ENCODE measurements at places on chromosomes 5 and 9.

DNA sequence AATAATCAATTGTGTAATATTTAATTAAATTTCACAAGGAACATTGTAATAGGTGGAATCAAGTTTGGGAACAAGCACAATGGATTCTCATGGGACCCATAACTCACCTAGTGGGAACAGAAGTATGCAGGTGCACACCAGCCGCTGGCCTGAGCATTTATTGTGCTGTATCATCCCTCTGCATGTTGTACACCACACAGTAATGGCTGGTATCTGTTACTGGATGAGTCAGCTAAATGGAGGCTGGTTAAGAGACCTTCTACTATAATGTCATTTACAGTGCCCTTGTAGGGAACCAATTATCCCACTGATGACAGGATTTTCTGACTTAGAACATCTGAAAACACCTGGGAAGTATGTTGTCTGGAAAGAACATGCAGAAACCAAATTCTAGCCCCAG, 3.2 kb upstream of the MAP3K1 start:
- DNase-seq, result no peak

DNA sequence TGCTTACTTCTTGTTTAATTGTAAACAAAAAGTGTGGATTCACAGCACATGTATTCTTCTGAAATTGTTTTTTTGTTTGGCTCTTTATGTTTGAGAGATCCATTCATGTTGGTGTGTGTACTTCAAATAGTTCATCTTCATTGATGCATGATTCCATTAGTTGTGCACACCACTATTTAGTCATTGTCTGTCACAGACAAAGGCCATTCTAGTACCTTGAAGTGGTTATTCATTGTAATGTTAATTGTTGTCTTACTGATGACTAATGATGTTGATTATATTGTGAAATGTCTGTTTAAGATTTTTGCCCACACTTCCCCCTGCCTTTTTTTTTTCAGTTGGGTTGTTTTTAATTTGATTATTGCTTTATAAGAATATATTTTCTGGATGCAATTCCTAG, 391.3 kb downstream of the DIRAS2 start:
- no peak for DNase-seq

GRCh38 chr5:107696498-107696897, 25.8 kb upstream of the EFNA5 start:
- DNase-seq, result no peak

- DNase-seq, result no peak
Measured at GRCh38 chr5:167261309-167262100, 1029.9 kb upstream of the WWC1 start.

- no peak for DNase-seq
Measured at GRCh38 chr9:34771007-34771406, 61.1 kb upstream of the CCL21 start.

- no peak for DNase-seq
Measured at GRCh38 chr5:131245312-131245711, 18.5 kb upstream of the CDC42SE2 start.

- DNase-seq, result no peak
Measured at GRCh38 chr9:121235512-121235911, 32.5 kb upstream of the GSN start.

DNA sequence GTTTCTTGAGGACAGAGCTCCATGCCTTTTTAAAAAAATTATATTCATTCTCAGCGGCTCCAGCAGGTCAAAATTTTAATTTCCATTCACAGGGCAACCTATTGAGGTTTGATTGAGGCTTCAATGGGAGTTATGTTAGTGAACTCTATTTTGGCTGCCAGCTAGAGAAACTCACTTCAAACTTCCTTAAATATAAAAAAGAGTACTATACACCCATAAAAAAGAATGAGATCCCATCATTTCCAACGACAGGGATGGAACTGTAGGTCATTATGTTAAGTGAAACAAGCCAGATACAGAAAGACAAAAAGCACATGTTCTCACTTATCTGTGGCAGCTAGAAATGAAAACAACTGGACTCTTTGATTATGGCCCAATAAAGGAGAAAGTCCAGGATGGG, 176.8 kb upstream of the IL12B start:
- no peak for DNase-seq

DNA sequence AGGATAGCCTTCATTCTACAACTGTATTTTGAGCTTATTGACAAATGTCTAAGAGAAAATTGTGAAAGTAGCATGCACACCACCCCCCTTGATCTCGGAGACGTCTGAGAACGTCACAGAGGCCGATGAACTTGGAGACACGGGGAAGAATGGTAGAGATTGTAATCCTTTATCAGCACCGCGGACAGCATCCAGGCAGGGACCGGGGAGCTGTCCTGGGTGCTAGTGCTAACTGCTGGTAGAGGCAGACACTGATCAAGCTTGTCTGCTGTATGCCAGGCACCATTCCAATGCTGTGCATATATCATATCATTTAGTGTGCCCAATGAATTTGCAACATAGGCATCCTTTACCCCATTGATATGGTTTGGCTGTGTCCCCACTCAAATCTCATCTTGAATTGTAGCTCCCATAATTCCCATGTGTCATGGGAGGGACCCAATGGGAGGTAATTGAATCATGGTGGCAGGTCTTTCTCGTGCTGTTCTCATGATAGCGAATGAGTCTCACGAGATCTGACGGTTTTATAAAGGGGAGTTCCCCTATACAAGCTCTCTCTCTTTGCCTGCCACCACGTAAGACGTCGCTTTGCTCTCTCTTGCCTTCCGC, 98.8 kb downstream of the LHX2 start:
- no peak for DNase-seq
